ENCODE measurements at places on chromosomes 7 and 10. TPM values are rescaled to one million over a fixed set of nuclear protein-coding genes. Genes with fewer than 3 reads are reported as not detected.

GRCh38 chr7:55308186-55308929 lies 56.8 kb upstream of the LANCL2 start:
- H3K27me3 ChIP-seq: no peaks in the 10 kb centered on the region
- H3K4me3 ChIP-seq: no peak overlapping the region
- DNase-seq: no peak
- peaks cover 14% of the 10 kb centered on the region for H3K36me3 ChIP-seq
- no peaks in the 10 kb centered on the region for H3K4me1 ChIP-seq

DNA sequence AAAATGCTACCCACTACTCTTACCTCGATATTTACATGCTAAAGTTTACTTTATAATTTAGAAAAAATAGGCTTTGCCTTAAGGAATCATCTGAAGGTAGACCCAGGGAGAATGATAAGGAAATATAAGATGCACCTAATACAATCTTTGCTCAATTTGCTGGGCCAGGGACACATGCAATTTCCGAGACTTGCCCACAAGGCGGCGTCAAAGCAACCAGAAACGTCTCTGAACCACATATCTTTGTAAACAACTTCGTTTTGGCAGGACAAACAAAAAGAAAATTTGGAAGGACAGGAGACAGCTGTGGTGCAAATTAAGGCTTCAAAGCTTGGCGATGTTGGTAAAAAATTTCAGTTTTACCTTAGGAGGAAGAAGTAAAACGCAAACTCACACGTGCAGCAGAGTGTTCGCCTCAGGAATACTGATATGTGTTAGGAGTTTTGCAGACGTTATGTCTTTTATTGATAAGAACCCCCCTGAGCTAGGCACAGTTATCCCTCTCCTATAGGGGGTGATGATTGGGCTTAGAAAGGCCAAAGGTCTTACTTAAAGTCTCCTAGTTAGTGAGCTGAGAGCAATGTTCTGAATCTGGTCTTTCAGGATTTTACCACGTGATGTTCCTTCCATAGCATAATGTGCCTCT lies 134.3 kb downstream of the PRKCQ start:
- H3K27me3 ChIP-seq: no peaks in the 10 kb centered on the region
- H3K4me1 ChIP-seq: no peaks in the 10 kb centered on the region
- no peak overlapping the region for H3K4me3 ChIP-seq
- no peak overlapping the region for H3K27ac ChIP-seq
- DNase-seq: peak; percentile 47

DNA sequence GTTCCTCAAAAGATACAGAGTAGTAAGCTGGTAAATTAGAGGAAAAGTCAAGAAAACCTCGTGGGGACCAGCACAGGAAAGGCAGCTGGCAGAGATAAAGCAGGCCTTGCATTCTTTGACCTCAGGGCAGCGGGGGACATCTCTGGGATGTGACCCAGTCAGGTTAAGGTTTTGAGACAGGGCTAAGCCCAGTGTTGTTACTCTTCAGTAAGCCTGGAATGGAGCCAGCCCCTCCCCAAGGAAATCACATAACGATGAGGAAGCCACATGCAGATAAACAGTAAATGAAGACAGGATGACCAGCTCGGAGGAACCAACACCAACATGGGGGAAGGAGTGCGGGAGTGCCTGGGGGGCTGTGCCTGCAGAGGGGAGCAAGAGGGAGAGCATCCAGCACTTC lies 99.6 kb downstream of the JAZF1 start:
- DNase-seq: no peak
- no peaks in the 10 kb centered on the region for H3K36me3 ChIP-seq
- H3K4me1 ChIP-seq: no peaks in the 10 kb centered on the region
- no peak overlapping the region for H3K4me3 ChIP-seq

DNA sequence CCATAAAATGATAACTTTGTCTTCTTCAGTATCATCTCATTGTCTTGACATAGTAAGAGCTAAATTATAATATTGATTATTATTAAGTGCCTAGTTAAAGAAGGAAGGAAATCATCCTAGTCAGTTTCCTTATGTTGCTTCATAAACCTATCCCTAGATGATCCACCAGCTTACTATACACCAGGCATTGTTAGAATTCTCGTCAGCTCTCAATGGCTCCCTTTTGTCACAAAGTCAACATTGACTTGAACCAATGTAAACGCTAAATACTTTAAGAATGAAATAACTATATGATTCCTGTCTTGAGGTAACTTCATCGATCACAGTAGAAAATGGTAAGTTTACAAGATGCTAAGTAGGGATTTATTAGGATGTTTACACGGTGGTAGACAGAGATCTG lies 1162.9 kb downstream of the CNTNAP2 start:
- no peak overlapping the region for H3K4me3 ChIP-seq
- DNase-seq: no peak
- no peak overlapping the region for H3K27ac ChIP-seq
- H3K36me3 ChIP-seq: no peaks in the 10 kb centered on the region
- H3K27me3 ChIP-seq: no peaks in the 10 kb centered on the region

DNA sequence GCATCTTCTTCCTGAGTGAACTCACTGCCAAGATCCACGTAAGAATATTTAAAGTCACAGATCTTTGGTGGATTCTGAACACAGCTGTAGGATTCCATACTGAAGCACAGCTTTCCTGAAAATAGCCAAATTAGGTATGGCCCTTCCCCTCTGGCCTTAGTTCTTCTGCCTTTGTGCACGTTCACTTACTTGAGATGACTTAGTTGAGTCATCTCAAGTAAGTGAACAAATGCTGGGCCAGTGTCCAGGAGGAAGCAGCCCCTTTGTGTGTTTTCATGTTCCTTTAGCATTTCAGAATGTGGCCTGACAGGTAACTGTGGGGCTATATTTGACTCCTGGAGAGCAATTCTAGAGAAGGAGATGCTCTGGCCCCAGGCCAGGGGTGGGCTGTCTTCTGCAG lies 51.5 kb downstream of the CCNY start:
- DNase-seq: no peak
- no peak overlapping the region for H3K4me3 ChIP-seq
- H3K27me3 ChIP-seq: no peaks in the 10 kb centered on the region
- H3K27ac ChIP-seq: no peak overlapping the region
- no peaks in the 10 kb centered on the region for H3K4me1 ChIP-seq

The AVL9 gene
- total RNA-seq: 38.7 TPM

- H3K27me3 ChIP-seq: no peaks in the 10 kb centered on the region
- no peak for DNase-seq
- H3K36me3 ChIP-seq: peaks cover 11% of the 10 kb centered on the region
- H3K27ac ChIP-seq: no peak overlapping the region
- no peaks in the 10 kb centered on the region for H3K4me1 ChIP-seq
- H3K4me3 ChIP-seq: no peak overlapping the region
These were observed 12.2 kb upstream of the AP5Z1 start for GRCh38 chr7:4763091-4763793.

The GNGT1 gene
- 0.44 TPM for total RNA-seq

GRCh38 chr7:25314094-25314730 lies 85.9 kb upstream of the NPVF start:
- H3K4me3 ChIP-seq: no peak overlapping the region

GRCh38 chr10:44742248-44742647 lies 168.9 kb upstream of the TMEM72 start:
- H3K27ac ChIP-seq: no peak overlapping the region
- no peak for DNase-seq
- no peaks in the 10 kb centered on the region for H3K27me3 ChIP-seq

- no peak overlapping the region for H3K27ac ChIP-seq
- H3K4me1 ChIP-seq: no peaks in the 10 kb centered on the region
- no peaks in the 10 kb centered on the region for H3K36me3 ChIP-seq
- no peaks in the 10 kb centered on the region for H3K27me3 ChIP-seq
- H3K4me3 ChIP-seq: no peak overlapping the region
- DNase-seq: no peak
These were observed 20.2 kb downstream of the GNAI1 start for GRCh38 chr7:80154656-80155333.

DNA sequence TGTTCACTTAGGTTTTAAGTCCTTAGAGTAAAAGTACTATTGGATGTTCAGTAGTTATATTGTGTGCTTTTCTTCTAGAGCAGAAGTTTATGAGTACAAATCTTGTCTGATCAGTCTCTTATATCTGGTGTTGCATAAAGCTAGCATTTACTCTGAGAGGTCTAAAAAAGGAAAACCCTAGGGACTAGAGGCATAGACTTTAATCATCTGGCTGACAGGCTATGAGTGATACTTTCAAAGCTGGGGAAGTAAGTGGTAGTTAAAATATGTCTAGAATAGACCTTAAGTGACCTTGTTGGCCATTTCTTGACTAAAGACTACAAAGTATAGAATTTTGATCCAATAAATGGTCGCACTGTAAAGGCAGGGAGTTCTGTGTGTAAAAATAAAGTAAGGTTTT lies 32.9 kb upstream of the PHYHIPL start:
- no peak for DNase-seq
- no peak overlapping the region for H3K27ac ChIP-seq
- H3K27me3 ChIP-seq: no peaks in the 10 kb centered on the region

GRCh38 chr10:2731940-2732339 lies 335.4 kb upstream of the PFKP start:
- H3K36me3 ChIP-seq: no peaks in the 10 kb centered on the region
- H3K27me3 ChIP-seq: no peaks in the 10 kb centered on the region
- no peaks in the 10 kb centered on the region for H3K4me1 ChIP-seq
- no peak overlapping the region for H3K4me3 ChIP-seq
- H3K27ac ChIP-seq: no peak overlapping the region
- no peak for DNase-seq

The PPP1R17 gene
- total RNA-seq: 1.7 TPM

The RAPGEF5 gene
- total RNA-seq: 13.3 TPM

GRCh38 chr7:100867040-100867775 lies at the start of gene TRIP6:
TSS of gene TRIP6 (plus strand) at chr7:100867387. CDS start at chr7:100867498, 111 bp downstream.
- H3K27ac ChIP-seq: no peak within 1 kb of the TSS
- H3K4me3 ChIP-seq: peak within 1 kb of the TSS; percentile 97
- no peaks in the 10 kb centered on the region for H3K4me1 ChIP-seq
- DNase-seq: peak; percentile 86

- H3K36me3 ChIP-seq: no peaks in the 10 kb centered on the region
- H3K4me1 ChIP-seq: peaks cover 2% of the 10 kb centered on the region
- H3K27me3 ChIP-seq: peaks cover 18% of the 10 kb centered on the region
- peak; percentile 43 for DNase-seq
- H3K27ac ChIP-seq: no peak overlapping the region
These were observed 82.6 kb upstream of the PRKG1 start for GRCh38 chr10:50991456-50992355.

The BEND7 gene
- total RNA-seq: 11.6 TPM

The TMEM176A gene
- not detected for total RNA-seq

DNA sequence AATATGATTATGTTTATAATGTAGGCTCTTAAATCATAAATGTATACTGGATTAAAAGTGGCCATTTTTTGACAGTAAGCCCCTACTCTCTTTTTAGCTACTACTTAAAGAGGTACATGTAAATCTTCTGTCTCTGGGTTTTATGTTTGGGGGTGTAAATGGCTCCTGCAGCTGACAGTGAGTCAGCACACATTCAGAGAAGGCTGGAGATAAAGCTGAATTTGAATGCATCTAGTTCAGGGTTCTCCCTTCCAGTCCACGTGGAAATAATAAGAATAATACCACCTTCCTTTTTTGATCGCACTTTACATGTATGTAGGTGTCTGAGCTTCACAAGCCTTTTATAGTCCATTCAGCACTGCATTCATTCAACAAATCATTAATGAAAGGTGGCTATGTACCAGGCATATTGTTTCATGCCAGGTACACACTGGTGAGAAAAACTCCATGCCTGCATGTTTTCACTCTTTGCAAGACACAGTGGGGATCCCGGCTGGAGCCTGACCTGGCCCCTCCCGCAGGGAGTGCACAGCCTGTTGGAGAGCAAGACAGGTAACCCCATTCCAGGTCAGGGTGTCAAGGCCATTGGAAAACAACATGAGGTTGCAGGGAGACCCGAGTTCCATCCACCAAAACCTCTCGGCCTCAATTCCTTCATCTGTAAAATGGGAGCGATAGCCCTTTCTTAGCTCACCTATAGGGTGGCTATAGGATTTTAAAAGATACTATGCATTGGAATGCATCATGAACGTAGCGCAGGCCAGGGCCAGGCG lies 107.5 kb upstream of the ANLN start:
- no peak overlapping the region for H3K4me3 ChIP-seq
- peaks cover 2% of the 10 kb centered on the region for H3K36me3 ChIP-seq
- peaks cover 25% of the 10 kb centered on the region for H3K4me1 ChIP-seq
- peak overlapping the region; percentile 54 for H3K27ac ChIP-seq

GRCh38 chr10:132354356-132355094 lies 22.5 kb downstream of the LRRC27 start:
- H3K27ac ChIP-seq: no peak overlapping the region
- peaks cover 4% of the 10 kb centered on the region for H3K36me3 ChIP-seq
- H3K27me3 ChIP-seq: no peaks in the 10 kb centered on the region

DNA sequence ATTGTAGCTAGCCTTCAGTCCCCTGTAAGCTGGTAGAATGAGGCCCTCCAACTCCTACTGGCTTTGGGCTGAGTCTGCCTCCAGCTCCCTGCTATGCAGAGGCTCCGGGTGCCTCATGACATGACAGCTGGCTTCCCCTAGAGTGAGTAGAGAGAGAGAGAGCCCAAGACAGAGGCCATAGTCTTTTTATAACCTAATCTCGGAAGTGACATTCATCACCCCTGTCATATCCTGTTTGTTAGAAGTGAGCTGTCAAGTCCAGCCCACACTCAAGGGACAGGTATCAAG lies 53.9 kb upstream of the CTBP2 start:
- H3K27ac ChIP-seq: no peak overlapping the region
- DNase-seq: no peak
- H3K36me3 ChIP-seq: no peaks in the 10 kb centered on the region
- H3K4me3 ChIP-seq: no peak overlapping the region

GRCh38 chr10:52997007-52997406 lies 224.4 kb upstream of the MBL2 start:
- no peaks in the 10 kb centered on the region for H3K27me3 ChIP-seq
- H3K36me3 ChIP-seq: peaks cover 19% of the 10 kb centered on the region
- 0 out of 2 replicates have a peak, but pooled peaks cover 3% of the 10 kb centered on the region for H3K4me1 ChIP-seq
- H3K4me3 ChIP-seq: no peak overlapping the region
- DNase-seq: no peak

The ASCC1 gene
- 36.9 TPM for total RNA-seq

DNA sequence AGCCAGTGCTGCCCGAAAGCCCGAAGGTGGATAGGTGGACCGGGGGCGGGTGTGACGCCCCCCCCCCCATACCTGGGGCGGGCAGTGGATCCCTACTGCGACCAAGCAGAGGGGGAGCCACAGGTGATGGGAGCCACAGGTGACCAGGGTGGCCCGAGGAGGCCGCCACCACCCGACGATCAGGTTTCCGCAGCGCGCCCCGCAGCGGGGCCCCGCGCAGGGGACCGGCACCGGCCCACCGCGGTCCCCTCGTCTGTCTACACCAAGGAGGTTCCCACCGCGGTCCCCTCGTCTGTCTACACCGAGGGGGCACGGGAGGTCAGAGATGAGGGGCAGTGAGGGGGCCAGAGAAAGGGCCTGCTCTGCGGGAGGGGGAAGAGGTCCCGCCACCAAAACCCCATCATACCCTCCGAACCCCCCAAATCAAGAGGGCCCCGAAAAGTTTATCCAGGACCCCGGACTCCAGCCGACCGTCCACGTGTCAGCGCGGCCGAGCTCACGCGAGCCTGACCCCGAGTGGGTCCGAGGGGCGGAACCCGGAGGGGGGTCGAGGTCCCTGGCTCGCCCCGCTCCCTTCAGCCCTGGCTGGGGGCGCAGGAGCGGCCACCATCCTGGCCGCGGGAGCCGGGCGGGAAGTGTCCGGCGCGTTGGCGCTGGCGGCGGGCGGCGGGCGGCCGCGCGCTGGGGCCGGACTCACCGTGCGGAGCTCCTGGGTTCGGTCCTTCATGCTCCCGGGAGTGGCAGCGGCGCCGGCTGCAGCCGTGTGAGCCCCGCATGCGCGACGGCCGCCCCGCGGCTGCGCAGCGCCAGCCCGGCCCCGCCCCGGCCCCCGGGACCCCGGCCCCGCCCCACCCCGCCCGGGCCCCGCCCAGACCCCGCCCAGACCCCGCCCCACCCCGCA lies at the start of gene STX1A:
Gene STX1A, minus strand, starts transcription at position 765 of the 901 bp plus-strand sequence. Its CDS starts 38 bp downstream, at position 727.
- peaks cover 3% of the 10 kb centered on the region for H3K27me3 ChIP-seq
- H3K4me1 ChIP-seq: no peaks in the 10 kb centered on the region
- DNase-seq: peak; percentile 67
- H3K36me3 ChIP-seq: no peaks in the 10 kb centered on the region
- peak within 1 kb of the TSS; percentile 77 for H3K4me3 ChIP-seq

The EPHA1 gene
- total RNA-seq: 109 TPM
